ENCODE measurements at places on chromosomes 16 and 17.

DNA sequence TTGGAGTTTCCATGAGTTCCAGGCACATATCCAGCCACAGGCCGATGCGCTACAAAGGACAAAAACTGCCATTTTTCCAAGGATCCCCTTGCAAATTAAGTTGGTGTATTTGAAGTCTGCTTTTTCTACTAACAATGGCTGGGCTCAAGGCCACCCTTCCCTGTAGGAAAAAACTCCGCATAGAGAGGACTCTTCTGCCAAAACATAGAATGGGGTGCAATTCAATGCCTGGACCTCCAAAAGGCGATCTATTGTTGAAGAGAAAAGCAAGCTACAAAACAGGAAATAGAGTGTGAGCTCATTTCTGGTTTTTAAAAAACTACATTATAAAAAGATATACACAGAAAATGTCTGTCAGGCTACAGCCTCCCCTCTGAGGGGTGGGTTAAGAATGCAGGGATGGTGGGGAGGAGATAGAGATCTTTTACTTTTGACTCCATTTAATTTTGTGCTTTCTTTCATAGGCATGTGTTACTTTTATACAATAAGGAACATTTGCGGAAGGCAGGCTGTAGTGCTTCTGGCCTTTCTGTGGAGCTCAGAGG, 22.9 kb upstream of the PRSS54 start:
- DNase-seq = no peak

- no peak for DNase-seq
Observed at GRCh38 chr17:57832314-57833178, 17.3 kb downstream of the MRPS23 start.

GRCh38 chr17:49312722-49313121, 49.3 kb downstream of the ZNF652 start:
- no peak for DNase-seq

DNA sequence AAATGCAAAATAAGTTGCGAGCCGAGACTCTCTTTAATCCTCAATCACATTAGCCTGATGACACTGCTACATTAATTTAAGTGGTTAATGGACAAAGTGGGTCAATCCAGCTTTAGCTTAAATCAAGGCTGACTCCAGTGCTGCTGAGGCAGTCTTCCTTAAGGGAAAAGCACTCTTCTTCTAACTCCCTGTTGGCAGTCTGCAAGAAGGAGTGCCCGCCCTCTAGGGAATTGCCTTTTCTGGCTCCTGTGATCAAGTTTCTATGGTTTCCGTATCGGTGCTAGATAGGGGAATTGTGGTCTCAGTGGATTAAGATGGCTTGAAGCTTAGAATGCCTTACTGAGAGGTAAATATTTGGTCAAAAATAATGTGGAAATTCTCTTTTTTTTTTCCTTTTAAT, 41.0 kb downstream of the HS3ST3B1 start:
- DNase-seq = no peak

GRCh38 chr17:57713140-57713539, 32.0 kb downstream of the CCDC182 start:
- no peak for DNase-seq

- no peak for DNase-seq
Observed at GRCh38 chr16:72886346-72886974, 161.5 kb downstream of the ZFHX3 start.

DNA sequence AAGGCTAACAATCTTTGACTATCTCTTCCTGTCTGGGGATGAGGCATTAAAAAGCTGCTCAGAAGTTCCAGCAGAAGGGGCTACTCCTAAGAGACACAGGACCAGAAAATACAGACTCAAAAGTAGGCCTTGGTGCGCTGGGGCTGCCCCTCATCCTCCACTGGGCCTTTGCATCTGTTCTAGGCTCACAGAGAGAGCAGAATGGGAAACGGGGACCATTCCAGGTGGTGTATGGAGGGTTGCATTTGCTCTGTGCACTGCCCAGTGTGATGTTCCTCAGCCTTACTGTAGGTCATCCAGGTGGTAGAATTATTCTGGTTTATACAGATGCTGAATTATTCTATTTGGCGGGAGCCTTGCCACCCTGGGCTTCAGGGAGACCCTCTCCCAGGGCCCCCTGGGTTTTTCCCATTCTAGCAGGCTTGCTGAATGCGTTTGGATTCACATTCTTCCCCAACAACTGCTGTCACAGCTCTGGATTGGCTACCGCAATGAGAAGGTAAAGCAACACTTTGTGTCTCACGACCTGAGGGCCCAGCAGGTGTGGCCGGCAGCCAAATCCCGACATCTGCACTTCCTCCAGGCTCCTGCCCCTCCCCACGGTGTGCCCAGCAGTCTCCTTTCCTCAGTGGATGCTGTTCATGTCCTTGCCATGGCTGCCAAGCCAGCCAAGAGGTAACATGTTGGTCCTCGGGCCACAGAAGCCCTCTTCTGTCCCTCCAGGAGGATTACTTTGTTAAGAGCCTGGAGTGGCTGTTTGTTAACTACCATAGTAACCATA, 25.0 kb upstream of the ZNHIT3 start:
- no peak for DNase-seq

- DNase-seq = peak; percentile 17
Observed at GRCh38 chr17:55783684-55784245, 32.9 kb downstream of the PCTP start.

DNA sequence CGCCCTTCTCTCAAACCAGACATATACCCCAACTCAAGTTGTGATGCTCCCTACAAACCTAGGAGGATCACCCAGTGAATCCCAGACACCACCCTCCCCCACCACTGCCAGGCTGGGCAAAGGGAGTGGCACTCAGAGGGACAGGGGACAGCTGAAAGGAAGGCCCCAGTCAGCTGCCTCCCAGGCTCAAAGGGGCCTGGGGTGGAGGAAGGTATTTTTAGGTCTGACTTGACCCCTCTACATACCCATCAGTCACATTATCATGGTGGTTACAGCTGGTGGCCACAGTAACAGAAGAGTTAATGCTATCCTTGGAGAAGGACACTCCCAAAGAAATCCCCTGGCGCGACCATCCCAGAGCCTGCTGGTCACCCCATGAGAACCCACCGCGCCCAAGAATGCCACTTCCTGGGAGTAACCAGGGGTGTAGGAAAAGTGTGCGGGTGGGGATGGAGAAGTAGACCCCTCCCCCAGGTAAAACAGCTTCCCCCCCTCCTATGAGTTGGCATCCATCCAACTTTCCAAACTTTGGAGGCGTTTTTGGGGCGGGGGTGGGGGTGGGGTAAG, 1.1 kb downstream of the CACNB1 start:
- no peak for DNase-seq

- no peak for DNase-seq
Observed at GRCh38 chr16:77093999-77094398, 97.0 kb upstream of the MON1B start.

GRCh38 chr17:39144416-39144840, 7.0 kb downstream of the PLXDC1 start:
- peak; percentile 69 for DNase-seq

GRCh38 chr16:2692251-2692947, 10.1 kb downstream of the KCTD5 start:
- DNase-seq = no peak

GRCh38 chr16:12628536-12628935, 175.2 kb downstream of the CPPED1 start:
- DNase-seq = peak; percentile 38
